Sigmoid colon (tissue), 7 donors: ENCODE measurements at places on chromosomes 5 and 9. TPM values are rescaled to one million over a fixed set of nuclear protein-coding genes. Genes with fewer than 3 reads are reported as not detected.

Gene GRIA1
- 0.66 TPM for total RNA-seq

Gene AFAP1L1
- total RNA-seq = 8.2 TPM

Gene TSSK1B
- total RNA-seq = not detected

Gene IL33
- total RNA-seq = 73.2 TPM

DNA sequence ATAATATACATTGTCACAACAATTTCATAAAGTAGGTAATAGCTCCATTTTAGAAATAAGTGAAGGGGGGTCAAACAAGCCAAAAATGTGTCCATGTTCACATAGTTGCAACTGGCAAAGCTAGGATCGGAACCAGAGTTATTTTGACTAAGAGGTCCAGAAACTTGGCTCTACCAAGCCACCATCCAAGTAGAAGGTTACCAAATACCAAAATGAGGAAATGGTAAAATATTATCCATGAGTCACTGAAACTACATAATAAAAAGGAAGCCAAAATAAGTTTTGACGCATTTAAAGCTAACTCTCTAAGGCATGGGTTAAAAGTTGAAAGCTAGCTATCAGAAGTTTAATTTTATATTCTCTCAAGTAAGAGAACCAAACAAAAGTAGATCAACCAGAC is 886.9 kb upstream of the DMAC1 start:
- DNase-seq = no peak

DNA sequence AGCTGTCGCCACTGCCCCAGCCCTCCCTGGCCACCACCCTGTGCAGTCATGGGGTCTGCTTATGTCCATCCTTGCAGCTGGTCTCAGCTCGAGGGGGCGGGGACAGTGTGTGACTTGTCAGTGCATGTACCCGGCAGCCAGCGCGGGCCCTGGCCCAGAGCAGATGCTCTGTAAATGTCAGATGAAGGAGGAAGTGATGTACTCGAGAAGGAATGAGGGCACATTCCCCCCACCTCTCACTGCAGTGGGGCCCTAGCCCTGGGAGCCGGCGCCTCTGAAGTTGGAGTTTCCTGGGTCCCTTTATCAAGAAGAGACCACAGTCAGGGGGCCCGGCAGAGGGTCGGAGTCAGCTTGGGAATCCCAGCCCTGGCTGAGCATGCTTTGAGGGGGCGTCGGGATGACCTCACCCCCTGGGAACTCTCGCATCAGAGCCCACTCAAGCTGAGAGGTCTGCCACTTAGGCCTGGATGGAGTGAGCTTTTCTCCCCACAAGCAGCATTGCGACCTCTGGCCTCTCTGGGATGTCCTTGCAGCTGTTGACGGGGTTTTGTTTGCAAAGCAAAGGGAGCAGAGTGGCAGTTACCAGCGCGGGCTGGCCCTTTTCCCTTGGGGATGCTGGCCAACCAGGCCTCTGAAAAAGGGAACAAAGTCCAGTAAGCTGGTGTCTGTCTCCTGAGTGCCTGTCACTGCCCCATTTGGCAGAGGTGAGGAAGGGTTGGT is 19.0 kb downstream of the NEURL1B start:
- peak; percentile 98 for DNase-seq

DNA sequence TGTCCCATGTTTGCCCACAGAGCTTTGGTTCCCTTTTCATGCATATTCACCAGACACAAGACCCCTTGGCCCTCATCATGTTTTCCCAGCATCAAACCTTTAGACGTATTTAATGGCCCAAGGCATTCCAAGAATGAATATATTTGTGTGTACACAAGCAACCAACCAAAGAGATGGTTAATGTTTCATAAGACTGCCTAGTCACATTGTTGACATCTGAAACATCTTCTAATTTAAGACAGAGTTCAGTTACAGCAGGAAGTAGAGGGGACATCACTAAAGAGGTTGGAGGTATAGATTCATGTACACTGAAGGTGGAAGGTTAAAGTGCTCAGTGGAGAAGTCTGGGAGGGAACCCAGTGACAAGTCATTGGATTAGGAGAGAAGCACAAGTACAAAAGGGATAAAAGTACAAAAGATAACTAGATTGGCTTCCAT is 49.1 kb downstream of the SUSD1 start:
- DNase-seq = no peak

Gene SH3TC2
- 8.3 TPM for total RNA-seq

GRCh38 chr5:1672396-1672795 is 127.2 kb downstream of the MRPL36 start:
- DNase-seq = no peak

- no peak for DNase-seq
These were observed 617.8 kb upstream of the DMAC1 start for GRCh38 chr9:8417341-8417740.

DNA sequence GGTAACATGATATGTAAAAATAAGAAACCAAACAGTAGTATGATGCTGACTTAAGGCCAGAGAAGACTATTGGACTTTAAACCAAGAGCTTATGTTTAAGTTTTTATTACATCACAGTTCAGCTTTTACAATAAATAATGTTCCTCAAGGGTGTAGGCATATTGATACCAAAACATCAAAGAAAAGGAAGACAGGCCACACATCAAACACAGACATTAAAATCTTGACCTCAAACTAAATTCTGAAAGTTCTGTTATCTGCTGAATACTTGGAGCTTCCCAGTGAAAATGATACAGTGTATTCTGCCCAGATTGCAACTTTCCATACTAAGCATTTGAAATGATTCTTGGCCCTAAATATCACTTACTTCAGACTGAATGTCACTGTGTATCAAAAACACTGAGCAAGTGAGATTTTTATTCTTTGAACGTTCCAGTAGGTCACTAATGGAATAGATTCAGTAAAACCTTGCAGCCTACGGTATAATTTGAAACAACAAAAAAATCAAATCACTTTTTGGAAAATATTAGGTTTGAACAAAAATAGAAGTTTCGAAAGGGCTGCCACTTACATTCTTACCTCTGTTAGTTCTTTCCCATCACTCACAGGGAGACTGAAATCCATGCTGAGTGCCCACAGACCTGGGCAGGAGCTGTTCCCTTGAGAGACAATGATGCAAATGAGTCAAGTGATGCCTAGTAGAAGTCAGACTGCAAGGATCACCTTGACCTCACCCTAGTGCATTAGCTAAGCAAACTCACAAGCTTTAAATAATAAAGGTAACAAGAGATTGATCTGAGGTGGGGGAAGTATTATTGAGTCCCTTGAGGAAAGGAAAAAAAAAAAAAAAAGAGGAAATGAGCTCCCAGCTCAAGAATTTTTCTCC is 2.5 kb downstream of the LPAR1 start:
- no peak for DNase-seq

- no peak for DNase-seq
These were observed 48.8 kb upstream of the EDIL3 start for GRCh38 chr5:84433461-84433860.

DNA sequence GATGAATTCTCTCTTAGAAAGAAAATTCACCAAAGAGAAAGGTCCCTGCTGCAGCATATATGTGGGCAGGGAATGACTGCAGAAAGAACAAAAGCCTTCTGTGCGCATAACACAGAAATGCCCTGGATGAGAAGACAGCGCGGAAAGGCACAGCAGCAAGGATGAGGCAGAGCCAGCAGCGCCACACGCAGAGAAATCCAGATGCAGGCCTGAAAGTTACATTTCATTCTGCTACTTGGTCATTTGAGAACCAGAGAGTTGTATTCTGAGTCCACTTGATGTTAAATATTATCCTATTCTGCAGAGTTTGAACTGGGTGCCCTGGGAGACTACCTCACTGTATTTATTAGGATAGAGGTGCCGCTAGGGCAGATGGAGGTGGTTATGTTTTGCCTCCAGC is 68.5 kb downstream of the GLDC start:
- no peak for DNase-seq

DNA sequence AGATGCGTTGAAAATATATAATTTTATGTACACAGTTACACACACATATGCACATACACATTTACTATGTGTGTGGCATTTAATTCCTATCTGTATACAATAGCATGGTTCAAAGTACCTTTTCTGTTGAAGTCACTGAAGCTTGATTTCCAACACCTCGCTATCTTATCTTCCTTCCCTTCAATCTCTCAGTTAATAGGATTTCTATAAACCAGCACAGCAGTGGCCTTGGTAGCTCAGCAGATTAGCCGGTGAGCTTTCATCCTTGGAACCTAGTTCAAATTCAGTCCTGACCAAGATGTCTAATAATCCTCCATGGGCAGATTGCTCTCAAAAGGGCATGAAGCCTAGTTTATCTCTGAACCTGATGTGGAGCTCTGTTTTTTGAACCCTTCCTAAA is 2389.5 kb downstream of the MAT2B start:
- no peak for DNase-seq

DNA sequence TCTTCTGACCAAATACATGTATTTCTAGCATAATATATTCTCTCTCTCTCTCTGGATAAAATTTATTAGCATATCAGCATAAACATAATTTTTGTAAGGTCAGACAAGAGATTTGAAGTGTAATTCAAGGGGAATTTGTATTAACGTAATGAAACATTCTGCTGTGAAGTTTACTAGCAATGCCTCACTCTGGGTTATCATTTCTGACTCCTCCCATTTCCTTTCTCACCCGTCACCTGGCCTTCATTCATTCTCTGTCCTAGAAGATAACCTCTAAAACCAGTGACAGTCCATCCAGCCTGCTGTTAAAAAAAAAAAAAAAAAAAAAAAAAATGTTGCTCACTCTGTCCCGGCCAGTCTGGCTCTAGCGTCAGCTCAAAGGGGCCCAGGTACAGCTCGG is 27.1 kb downstream of the GRAMD2B start:
- DNase-seq = no peak

DNA sequence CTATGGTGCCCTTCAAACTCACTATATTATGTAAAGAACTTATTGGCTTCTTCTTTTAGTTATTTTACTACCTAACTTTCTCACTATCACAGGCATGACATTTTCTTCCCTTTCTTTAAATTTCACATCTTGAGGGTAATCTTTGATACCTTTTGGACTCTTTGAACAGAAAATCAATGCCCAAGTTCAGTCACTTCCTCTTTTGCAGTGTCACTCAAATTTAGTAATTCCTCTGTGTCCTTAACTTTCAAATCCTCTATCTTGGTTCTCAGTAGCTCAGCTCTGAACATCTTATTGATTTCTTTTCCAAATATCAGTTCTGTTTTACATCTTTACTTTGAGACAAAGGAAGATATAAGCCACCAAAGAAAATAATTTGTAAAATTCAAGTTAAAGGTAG is 25.5 kb downstream of the CNTLN start:
- DNase-seq = no peak

Gene SH3PXD2B
- total RNA-seq = 45.7 TPM

- DNase-seq = no peak
These were observed 19.3 kb downstream of the PAEP start for GRCh38 chr9:135580664-135581380.

DNA sequence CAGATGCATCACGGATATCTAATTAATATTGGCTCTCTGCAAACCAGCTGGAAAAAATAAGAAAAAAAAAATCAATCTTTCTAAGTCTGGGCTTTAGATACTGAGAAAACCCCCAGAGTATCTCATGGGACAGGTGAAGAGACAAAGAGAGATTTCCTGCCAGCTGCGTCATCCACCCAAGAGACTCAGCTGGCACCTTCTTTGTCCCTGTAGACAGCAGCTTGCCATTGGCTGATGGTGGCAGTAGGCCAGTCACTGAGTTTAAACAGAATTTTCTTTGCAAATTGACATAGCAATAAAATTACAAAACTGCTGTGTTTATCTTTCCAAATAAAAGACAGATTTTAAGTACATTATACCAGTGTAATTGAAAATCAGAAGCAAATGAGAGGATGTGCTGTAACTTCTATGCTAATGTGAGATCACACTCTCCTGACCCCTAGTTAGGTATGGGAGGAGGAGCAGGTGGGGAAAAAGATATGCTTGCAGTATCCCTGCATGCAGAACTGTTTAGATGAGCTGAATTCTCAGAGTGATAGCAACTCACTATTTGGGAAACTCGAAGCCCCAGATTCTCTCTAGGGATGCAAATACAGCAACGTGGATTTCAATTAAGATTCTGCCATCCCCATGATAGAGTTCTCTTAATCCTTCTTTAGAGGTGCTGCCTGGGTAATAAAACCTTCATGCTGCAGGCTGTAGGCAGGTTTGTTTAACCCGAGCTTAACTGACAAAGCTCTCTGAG is 72.2 kb downstream of the NMUR2 start:
- no peak for DNase-seq

Gene IL7R
- total RNA-seq = 3.1 TPM

- no peak for DNase-seq
These were observed 21.3 kb downstream of the GPX3 start for GRCh38 chr5:151041577-151042268.

Gene CCL27
- not detected for total RNA-seq

DNA sequence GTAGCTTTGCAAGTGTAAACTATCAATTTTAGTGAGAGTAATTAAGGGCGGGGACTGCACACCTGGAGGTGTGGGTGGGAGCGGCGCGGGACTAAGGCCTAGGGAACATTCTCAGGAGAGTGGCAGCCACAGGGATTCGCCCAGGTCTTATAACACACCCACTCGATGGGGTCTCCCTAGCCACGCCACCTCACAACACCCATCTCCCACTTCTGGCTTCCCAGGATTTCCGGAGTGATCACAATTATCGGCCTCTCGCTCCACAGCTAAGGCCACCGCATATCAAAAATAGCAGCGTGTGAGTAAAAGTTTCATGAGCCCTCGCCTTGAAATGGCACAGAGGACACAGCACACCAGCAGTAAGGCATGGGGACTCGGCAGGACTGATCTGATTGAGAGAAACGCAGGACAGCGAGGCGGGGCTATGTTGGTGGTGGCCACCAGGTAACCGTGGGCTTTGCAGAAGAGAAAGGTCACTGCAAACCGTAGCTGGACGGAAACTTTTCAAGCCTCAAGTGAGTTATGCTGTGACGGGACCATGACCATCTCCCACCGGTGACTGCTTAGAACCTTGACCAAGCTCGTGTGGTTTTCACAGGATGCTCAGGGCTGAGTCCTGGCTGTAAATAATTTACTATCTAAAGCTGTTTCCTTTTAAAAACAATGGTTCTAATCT is 1.1 kb upstream of the LPAR1 start:
- no peak for DNase-seq

DNA sequence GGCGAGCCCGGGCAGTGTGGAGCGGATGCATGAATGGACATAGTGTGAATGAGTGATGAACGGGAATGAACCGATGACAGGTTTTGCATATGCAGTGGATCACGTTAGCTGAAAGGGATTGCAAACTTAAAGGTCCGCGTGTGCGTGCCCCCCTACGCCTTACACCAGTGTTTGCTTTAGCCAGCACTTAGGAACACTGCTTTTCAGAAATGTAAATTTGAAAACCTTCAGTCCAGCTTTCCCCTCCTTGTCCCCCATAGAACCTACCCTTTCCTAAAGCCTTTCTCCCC is 692 bp downstream of the PSAT1 start:
- DNase-seq = no peak

- DNase-seq = no peak
These were observed 179.7 kb upstream of the ADAMTSL1 start for GRCh38 chr9:18294229-18294628.

Gene IL3
- not detected for total RNA-seq

Gene STING1
- 53.8 TPM for total RNA-seq
